ENCODE measurements at places on chromosomes 12 and 14. TPM values are rescaled to one million over a fixed set of nuclear protein-coding genes. Genes with fewer than 3 reads are reported as not detected.

SCFD1 gene
- 77.3 TPM for total RNA-seq

BBOF1 gene
- 5.3 TPM for total RNA-seq

FGF23 gene
- total RNA-seq = not detected

EFS gene
- 4.1 TPM for total RNA-seq

ADAMTS20 gene
- total RNA-seq = not detected

CPNE6 gene
- 1.9 TPM for total RNA-seq

SMIM41 gene
- total RNA-seq = not detected

TCTN1 gene
- 9.1 TPM for total RNA-seq

HOXC4 gene
- total RNA-seq = 8.3 TPM

- peak; percentile 45 for DNase-seq
Measured at GRCh38 chr12:1907652-1908611, 10.5 kb downstream of the CACNA2D4 start.

GRCh38 chr12:16021676-16022075 is 110.5 kb downstream of the DERA start:
- DNase-seq = no peak

- DNase-seq = no peak
Measured at GRCh38 chr14:31387091-31387490, 33.3 kb downstream of the HEATR5A start.

DNA sequence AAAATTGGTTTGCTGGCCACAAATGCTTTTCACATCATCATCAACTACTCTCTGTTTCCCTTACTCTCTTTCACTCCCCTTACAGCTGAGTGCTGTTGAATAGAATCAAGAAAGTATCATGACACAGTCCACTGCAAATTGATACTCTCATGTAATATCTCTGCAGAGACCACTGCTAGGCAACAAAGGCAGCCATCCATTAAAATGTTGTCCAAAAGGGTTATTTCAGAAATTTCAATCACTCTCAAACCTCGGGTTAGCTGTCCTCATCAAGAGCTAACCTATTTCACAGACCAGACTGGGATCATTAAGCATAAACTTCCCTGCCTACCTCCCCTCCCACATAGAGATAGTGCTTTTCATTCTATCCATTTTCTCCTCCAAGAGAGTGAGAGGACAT is 186.7 kb downstream of the PLCZ1 start:
- DNase-seq = no peak

DNA sequence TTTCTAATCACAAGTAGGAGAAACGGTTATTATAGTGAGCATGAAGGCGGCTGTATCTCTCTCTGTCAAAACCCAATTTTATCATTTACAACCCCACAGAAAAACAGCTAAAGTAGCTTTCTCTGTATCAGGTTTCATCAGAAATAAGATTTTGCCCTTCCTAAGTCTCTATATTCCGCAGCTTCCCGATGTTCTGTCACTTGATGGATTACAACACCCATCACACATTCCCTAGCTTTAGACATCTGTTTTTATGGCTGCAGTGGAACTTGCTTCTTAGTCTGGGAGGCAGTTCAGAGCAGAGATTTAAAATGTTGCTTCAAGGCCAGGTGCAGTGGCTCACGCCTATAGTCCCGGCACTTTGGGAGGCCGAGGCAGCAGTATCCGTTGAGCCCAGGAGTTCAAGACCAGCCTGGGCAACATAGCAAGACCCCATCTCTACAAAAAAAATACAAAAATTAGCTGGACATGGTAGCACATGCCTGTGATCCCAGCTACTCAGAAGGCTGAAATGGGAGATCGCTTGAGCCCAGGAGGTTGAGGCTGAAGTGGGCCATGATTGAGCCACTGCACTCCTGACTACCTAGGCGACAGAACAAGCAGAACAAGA is 27.6 kb upstream of the FOXN3 start:
- DNase-seq = no peak

DNA sequence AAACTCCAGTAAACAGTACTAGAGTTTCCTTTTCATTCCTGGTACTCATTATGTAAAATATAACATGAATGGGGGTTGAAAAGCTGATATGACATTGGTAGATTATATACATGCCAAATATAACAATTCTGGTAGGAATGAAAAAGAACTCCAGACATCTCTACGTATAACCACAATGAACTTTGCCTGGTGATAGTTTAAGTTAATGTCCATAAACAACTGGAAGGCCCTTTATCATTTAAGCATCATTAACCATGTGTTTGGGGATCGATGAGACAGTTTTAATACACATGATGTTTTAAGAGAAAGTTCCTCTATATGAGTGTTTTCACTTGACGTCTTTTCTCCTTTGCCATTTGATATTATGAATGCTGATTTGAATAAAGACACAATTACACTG is 5.8 kb downstream of the PTGER2 start:
- DNase-seq = no peak

DNA sequence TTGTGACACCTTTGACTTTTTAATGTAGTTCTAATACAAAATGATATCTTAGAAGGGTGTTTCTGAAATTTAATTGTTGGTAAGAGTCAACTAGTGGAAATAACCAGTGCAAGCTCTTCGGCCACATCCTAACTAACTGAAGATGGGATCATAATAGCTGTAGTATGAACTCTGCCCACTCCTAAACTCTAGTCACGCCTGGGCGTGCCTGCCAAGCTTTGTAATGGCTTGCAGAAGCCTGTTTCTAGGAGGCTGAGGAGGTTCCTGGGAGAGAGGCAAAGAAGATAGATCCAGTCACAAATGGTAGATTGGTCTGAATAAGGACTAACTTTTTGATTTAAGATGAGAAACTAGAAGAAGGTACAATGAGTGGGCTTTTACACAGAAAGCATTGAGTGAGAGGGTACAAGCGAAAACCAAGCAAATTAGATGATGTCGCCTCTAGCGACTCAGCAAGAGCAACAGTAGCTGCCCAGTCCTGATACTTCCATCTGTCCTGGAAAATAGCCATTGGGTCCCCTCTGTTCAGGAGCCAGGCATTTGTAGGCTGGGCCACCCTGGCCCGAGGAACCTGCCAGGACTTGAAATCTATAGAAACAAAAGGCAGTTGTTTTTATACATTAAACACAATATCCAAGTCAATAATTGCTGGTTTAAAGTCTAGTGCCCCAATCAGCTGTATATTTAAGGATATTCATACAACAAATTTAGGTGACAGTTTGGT is 148.8 kb downstream of the SLC38A4 start:
- no peak for DNase-seq

GRCh38 chr12:112121780-112122565 is 3.4 kb upstream of the TRAFD1 start:
- peak; percentile 59 for DNase-seq

- DNase-seq = no peak
Measured at GRCh38 chr12:70317781-70318180, 48.3 kb upstream of the KCNMB4 start.

- no peak for DNase-seq
Measured at GRCh38 chr14:94964931-94965330, 192.4 kb downstream of the DICER1 start.

DNA sequence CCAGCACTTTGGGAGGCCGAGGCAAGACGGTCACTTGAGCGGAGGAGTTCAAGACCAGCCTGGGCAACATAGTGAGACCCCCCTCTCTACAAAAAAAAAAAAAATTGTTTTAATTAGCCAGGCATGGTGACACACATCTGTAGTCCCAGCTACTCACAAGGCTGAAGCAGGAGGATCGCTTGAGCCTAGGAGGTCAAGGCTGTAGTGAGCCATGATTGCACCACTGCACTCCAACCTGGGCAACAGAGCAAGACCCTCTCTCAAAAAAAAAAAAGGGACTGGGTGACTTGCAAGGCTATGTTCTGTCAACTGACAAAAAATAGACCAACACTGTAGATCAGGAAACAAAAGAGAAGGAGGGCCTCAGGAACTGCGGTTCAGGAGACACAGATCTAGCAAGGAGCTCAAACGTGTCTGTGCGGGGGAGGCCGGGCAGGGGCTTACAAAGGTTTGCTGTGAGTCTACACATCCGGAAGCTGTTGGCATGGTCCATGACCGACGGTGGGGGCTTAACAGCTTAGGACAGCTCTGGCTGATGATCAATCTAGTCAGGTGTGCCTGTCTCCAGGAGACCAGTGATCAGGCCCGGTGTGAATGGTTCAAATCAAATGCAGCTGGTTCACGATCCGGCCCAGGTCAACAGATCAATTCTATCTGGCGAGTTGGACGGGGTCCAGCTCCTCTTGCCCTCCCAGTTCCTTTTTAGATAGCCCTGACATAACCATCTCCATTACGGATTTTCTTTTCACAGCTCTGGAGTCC is 31.7 kb upstream of the INF2 start:
- peak; percentile 92 for DNase-seq

DNA sequence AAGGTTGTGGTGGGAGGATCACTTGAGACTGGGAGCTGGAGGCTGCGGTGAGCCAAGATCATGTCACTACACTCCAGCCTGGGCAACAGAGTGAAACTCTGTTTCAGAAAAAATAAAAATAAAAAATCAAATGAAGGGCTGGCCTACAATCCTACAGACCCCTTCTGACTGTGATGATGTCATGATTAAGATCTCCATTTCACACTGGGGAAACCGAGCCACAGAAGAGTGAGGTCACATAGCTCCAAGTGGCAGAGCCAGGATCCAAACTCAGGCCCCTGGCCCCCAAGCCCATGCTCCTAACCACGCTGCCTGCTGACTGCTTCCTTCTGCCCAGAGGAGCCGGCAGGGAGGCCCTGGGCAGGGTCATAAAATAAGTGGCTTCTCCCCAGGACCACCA is 258.0 kb upstream of the FKBP4 start:
- DNase-seq = no peak

- no peak for DNase-seq
Measured at GRCh38 chr14:62988967-62989366, 56.3 kb downstream of the KCNH5 start.

DNA sequence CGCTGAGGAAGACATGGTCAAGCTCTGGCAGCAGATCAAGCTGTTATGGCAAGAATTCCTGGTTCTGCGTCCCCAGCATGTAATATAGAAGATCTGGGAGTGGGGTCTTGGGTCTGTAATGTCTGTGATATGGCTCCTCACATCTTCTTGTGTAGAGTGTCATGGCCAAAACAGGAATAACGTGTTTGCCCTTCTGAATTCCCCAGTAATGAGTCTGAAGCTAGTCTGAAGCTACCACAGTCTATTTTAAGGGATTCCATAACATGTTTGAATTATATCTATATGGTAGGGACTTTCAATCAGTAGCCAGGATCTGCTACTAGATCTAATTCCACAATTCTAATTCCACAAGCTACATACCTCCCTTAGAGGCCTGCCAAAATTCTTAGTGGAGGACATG is 31.4 kb upstream of the SOX5 start:
- DNase-seq = no peak

GRCh38 chr14:98144964-98145363 is 1127.0 kb downstream of the BCL11B start:
- no peak for DNase-seq

- no peak for DNase-seq
Measured at GRCh38 chr12:56816491-56816890, 53.4 kb downstream of the HSD17B6 start.

DNA sequence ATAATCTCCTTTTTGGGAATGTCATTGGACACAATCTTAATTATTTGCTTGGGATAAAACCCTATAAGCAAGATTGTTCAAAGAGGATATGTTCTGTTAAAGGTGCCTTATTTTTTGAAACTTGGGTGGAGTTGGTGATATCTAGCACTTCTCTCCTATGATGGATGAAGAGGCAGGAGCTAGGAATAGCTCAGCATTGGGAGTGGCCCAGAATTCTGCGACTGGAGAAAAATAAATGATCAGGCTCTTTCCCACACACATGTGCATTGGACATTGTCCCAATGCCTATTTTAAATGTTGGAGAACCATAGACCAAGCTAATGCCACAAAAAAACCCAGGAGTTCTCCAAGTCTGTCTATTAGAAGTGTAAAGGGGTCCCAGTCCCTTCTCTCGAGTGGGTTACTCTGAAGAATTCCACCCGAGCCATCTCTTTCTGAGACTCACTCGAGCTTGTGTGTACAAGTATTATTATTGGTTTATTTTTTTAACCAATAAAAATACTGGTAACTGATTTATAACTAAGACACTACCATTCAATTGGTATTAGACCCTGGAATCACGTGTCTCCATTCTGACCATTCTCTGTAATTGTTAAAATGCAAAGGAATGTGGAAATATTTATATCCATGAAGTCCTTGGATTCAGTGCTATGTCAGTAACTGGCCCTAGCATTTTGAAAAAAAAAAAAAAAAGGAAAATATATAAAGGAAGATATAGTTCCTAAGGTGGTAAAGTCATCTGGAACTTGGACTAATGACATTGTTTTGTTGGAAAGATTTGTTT is 437.5 kb upstream of the TMEM132C start:
- DNase-seq = no peak

- no peak for DNase-seq
Measured at GRCh38 chr14:100434911-100435438, 111.8 kb downstream of the SLC25A47 start.

Data from Peyer's patch (tissue), 4 donors.